ENCODE measurements at places on chromosomes 3 and 15.

- DNase-seq: no peak
Measured at GRCh38 chr15:69154684-69155083, 5.8 kb upstream of the GLCE start.

DNA sequence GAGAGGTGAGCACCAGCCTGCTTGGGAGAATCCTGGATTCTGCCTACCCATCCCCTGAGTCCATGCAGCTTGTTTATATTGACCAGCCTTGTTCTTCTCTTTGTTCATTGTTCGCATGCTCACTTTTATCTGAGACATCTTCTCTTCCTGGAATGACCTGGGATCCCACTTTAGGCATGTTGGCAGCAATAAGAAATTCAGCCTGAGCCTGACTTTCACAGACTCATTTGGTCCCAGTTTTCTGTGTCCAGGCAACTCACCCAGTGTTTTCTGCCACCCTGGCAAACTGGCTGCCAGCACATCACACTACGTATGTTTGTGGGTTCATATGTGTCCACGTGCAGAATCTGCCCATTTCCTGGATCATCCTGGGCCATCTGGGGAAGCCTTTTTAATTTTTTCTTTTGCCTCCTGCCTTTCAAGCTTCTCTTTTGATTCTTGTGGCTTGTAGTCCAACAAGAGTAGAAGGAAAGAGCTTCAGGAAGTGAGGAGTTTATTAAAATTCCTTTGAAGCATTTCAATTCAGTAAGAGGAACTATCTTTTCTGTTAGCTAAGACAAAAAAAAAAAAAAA lies 199.9 kb downstream of the FNDC3B start:
- no peak for DNase-seq

DNA sequence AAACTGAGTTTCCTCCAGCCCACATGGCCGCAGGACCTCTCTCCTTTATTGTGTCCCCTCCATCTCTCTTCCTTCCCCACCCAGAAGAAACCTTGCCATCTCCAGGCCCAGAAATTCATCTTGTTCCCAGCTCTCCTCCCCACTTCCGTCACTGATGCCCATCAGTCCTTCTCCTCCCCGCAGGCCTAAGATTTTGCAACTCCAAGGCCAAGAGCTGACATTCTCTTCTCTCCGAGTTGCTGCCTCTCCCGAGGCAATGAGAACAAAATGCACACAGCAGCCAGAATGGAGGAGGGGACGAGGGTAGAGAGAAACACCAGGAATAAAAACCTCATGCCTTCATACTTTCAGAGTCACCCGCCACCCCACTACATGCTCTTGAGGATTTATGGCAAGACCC lies 526.5 kb upstream of the PROK2 start:
- no peak for DNase-seq

DNA sequence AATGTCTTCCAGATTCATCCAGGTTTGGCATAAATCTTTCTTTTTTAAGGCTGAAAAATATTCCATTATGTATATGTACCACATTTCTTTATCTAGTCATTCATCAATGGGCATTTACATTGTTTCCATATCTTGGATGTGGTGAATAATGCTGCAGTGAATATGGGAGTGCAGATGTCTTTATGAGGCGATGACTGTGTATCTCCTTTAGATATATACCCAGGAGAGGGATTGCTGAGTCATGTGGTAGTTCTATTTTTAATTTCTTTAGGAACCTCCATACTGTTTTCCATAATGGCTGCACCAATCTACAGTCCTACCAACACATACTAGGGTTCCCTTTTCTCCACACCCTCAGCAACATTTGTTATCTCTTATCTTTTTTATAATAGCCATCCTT lies 96.3 kb downstream of the LRRC28 start:
- no peak for DNase-seq

DNA sequence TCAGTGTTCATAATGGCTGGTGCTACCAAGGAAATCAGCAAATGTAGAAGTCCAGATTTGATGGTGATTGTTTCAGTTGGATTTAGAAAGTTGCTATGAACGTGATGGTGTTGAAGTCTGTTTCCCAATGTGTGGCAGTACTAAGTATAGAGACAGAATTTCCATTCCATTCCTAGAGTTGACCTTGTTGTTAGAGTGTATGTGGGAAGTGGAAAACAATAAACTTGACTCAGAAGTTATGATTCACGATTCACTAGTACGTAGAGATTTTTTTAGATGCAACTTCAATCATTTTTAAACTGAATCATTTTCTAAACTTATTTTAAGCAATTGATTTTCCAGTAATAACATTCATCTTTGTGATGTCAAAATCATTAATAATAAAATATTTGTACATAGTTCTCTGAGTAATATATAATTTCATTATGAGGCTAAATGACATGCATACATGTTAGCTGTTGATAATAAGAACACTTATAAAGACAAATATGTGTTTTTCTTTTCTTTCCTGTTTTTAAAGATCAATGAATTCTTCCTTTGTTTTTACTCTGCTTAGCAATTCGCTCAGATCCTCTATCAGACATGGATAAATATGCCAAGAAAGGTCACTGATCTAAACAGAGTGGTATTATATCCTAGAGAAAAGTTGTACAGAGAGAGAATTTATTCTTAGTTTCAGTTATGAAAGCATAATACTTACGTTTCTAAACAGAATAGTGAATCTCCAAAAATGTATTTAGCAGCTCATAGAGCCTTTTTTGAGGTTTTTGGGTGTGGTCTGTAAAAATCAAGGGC lies 108.8 kb upstream of the GPR149 start:
- DNase-seq: no peak

- no peak for DNase-seq
Measured at GRCh38 chr3:21859124-21860081, 108.4 kb upstream of the ZNF385D start.

GRCh38 chr3:165491487-165491886 lies 295.3 kb upstream of the SLITRK3 start:
- no peak for DNase-seq

DNA sequence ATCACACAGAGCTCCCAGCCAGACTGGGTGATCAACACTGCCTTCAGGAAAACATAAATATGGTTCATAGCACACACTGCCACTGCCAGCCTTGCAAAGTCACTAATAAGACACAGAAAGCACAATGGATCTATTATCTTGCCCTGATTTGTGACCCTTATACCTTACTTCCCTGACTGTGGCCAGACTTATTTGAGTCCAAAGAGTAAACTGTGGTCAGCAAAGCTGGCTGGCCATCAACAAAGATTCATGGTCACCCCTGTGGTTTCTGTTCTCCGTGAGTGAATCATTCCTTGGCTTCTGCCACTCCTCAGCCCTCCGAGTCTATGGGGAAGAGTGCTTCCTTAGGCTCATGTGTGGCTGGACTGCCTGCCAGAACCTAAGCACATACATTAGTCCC lies 437.7 kb downstream of the RAP2B start:
- peak; percentile 61 for DNase-seq

DNA sequence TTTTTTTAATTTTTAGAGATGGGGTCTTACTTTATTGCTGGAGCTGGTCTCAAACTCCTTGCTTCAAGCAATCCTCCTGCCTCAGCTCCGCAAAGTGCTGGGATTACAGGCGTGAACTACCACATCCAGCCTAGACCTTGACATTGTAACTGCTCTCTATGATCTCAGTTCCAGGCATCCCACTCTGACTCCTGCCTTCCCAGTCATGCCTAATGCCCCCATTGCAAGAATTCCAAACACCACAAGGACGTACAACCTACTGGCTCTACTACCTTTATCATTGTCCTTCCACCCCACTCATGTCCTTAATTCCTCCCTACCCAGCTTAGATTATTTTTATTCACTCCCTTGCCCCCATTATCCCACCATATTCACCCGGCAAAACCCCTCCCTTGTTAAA lies 21.6 kb downstream of the NKIRAS1 start:
- DNase-seq: no peak

DNA sequence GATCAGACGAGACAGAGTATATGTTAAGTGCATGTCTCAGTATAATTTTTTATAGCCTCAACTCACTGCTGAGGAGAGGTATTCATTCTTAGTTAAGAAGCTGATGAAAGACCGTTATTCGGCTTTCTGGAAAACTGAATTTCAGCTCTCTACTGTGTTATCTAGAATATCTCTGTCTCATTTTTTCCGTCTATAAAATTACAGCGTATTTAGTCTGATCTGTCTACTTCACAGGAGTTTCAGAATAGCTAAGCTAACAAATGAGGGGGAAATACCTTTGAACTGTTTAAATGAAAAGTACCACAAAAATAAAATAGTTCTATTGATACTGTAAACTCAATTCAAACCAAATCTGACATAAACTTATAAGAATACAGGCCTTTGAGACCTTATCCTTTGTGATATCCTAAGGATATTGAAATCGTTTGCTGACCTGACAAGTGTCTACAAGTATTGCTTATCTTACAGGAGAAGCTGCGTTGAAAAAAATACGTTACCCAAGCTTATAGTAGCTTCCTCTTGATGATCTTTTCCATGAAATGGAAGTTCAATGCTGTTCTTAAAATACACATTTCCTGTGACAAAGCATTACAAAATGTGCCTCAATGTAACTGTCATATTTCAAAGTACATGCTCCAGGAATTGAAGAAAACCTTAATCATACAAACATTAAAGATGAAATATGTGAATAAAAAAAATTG lies 104.6 kb downstream of the IL1RAP start:
- no peak for DNase-seq

- DNase-seq: no peak
Measured at GRCh38 chr3:197394464-197395321, 96.3 kb upstream of the DLG1 start.

- no peak for DNase-seq
Measured at GRCh38 chr3:177642804-177643125, 445.5 kb upstream of the TBL1XR1 start.

- no peak for DNase-seq
Measured at GRCh38 chr3:11954312-11954934, 49.8 kb upstream of the SYN2 start.

- no peak for DNase-seq
Measured at GRCh38 chr3:129187857-129188256, 4.2 kb upstream of the CNBP start.

DNA sequence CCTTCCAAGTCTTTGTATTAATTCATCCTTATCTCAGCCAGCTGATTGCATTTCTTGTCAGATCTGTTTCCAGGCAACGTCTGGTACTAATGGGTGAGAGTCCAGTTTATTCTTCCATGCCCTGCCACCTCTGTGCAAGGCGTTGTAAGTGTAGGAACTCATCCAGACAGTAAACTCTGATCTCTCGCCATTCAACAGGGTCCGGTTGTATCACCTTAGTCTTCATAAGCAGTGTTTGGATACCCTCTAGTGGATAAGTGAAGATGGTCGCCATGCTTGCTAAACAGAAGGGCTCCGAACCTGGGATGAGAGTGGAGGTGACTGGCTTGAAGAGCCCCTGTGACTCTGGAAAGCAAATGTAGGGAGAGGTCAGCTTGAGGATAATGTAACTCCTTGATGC lies 51.6 kb upstream of the CMTM7 start:
- DNase-seq: no peak

- DNase-seq: peak; percentile 75
Measured at GRCh38 chr3:23041918-23042696, 161.0 kb upstream of the UBE2E2 start.

DNA sequence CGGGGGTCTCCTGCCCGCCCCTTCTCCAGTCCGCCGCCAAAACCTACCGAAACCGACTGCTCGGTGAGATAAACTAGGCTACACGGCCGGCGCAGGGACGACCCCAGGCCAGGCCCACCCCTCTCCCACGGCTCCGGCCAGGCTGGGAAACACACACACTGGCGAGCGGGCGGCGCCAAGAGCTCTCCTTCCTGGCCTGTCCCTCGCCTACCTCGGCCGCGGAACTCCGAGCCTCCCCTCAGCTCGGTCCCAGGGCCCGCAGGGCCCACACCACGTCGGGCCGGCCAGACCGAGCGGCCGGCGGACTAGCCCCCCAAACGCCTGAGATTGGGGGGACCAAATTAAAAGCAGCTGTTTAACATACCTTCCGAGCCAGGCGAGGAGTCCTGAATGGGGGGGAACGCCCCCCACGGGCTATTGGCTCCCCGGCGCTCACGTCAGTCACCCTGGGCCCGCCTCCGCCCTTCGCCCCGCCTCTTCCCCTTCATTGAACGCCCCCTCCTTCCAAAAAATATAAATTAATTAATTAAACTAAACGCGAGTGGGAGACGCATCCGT lies 4.0 kb upstream of the SIN3A start:
- peak; percentile 94 for DNase-seq

GRCh38 chr15:60394689-60395097 lies 3.1 kb downstream of the ANXA2 start:
- DNase-seq: no peak

DNA sequence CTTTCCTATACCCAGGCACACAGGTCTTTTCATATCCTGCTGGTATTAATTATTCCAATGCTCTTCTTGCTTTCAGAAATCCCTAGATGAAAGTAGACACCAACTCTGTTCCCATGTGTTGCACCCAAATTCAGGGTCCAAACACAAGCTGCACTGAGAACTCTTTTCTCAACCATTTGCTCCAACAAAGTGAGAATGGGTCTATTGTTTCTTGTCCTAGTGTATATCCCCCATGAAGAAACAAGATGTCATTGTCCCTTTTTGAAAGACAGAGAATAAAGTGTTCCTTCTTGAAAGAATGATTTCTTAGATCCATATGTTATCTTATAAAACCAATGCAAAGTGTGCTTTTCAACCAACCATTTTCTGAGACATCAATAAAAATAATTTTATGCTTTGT lies 353.7 kb downstream of the CNTN6 start:
- no peak for DNase-seq

- DNase-seq: no peak
Measured at GRCh38 chr3:193253986-193254660, 13.1 kb downstream of the PLAAT1 start.

DNA sequence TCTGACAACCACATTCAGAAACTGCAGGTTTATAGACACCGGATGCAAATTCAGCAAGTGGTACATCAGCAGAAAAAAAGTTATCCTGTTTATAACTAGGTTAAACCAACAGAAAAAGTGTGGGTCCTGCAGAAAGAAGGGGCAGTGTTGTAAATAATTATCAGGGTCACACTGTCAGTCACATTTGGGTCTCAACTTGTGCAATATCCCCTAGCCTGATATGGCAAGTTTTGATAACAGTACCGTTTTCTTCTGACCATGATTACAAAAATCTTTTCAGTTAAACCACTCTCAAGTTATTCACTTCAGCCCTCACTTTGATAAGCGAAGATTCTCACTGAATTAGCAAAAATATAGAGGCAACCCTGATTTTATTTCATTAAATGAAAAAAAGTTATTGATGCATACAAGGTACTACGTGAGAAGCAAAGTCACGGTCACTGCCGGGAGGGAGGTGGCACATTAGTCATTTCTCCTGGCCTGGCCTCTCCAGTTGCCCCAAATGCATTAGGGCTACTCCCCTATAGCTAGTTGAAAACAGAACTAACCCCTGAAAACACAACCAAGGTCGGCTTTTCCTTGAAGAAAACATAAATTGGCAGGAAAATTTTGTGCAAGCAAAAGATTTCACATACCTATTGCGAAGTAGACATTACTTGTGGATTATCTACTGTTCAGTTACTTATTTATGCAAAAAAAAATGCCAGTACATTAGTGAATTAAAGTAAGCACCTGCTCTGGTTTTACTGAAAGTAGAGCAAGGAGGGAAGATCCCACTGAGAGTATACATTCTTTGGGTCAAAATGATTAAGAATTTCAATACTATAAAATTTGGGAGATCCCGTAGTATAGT lies 28.6 kb downstream of the IL5RA start:
- no peak for DNase-seq

Measured in sciatic nerve (tissue), 2 donors.